ENCODE measurements at places on chromosomes 16 and 17.

DNA sequence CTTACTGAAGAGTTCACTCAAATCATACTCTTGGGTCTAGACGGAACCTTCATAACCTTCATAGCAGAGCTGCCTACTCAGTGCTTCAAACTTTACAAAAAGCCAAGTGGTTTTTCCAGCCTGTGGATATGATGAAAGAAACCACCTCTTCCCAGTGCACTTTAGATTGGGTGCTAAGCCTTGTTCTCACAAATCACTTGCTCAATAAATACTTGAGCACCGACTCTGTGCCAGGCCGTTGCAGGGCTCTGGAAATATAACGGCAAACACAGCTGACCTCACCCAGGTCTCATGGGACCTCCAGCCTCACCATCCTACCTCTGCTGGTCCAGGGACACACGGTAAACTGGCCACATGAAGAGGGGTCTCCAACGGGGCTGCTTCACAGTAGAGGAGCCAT is 35.7 kb downstream of the CDRT4 start:
- no peak for DNase-seq

GRCh38 chr17:8611619-8612298 is 18.8 kb downstream of the MYH10 start:
- no peak for DNase-seq

- no peak for DNase-seq
These were observed 492 bp downstream of the SLC25A39 start for GRCh38 chr17:44324092-44324570.

DNA sequence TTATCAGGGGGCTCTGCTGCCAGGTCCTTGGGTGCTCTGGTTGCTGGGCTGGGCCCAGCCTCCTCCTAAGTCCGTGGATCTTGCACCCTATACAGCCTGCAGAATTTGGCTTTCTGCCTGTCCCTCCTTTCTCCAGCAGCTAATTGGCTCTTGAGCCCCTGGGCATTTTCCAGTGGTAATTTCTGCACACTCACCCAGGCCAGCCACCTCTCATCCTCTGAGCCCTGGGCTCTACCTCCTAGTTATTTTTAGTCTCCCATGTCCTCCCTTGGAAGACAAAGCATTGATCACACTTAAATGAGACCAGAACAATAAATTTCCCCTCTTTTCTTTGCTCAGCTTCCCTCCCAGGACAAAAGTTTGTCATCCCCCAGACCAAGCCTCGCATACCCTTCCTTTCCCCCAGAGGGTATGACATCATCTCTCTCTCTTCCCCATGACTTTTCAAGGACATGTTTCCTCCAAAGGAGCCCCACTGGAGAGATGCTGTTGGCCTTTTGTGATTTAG is 38.1 kb downstream of the C17orf75 start:
- DNase-seq: no peak

DNA sequence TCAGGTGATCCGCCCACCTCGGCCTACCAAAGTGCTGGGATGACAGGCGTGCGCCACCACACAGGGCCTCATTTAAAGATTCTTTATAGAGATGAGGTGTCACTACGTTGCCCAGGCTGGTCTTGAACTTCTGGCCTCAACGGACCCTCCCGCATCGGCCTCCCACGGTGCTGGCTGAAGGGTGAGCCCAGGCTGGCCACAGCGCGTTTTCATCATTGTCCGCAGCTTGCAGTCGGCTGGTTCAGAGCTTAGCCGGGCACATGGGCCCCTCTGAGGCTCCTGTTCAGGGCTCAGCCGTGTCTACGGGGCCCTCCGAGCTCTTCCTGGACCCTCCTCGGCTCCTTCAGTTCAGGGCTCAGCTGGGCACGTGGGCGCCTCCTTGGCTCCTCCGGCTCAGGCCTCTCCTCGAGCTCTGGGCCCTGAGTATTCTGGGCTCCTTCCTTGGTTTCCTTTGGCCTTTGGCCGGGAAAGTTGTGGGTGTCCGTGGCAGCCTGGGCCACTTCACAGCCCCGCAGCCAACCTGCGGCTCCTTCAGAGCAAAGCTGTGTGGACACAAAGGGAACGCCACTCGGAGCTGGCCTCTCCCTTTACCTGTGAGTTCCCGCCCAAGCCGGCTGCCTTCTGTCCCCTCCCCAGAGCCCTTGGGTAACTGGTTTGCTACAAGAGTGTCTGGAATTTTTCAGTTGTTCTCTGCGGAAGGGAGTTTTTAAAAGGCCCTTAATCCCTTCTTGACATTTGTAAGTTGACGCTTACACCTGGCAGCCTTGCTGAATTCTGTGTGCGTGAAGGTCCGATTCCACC is 1.2 kb upstream of the MSLN start:
- no peak for DNase-seq

DNA sequence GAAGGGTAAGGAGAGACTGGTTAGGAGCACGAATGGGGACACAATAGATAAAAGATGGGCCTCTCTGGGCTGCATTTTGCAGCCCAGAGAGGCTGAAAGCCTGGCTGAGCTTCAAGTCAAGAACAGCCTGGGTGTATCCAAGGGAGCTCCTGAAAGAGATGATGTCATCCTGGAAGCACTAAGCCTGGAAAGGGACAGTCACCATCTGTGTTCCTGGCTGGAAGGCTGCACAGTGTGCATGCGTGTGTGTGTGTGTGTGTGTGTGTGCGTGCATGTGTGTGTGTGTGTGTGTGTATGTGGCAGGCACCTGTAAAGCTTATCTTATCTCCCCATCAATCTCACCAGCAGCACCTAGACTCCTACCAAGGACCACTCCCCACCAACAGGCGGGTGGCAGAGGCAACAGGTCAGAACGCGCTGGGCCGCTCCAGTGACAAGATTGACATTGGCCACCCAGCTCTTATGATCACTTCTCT is 44.1 kb downstream of the COG7 start:
- no peak for DNase-seq

GRCh38 chr17:63511331-63511730 is 11.8 kb upstream of the KCNH6 start:
- DNase-seq: no peak

DNA sequence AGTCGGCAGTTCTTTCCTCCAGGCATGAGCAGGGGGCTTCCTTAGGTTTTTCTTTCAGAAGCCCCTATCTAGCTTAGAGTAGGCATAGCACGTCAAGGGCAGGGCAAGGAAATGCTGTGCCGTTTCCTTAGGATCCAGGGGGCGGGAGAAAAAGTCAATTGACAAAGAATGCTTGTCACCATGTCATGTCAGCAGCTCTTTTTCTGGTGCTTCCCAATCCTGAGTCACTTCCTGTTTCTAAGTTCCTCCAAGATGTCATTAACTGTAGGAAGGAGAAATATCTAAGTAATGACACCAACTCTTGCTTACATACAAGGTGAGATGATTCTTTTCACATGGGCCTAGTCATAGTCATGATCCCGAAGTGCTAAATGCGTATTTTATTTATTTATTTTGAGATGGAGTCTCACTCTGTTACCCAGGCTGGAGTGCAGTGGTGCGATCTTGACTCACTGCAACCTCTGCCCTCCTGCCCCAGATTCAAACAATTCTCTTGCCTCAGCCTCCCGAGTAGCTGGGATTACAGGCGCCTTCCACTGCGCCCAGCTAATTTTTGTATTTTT is 35.2 kb downstream of the GJC1 start:
- DNase-seq: peak; percentile 91

- no peak for DNase-seq
These were observed 21.5 kb upstream of the C1QL1 start for GRCh38 chr17:44989552-44990138.

- no peak for DNase-seq
These were observed 49.9 kb upstream of the ZNF750 start for GRCh38 chr17:82889496-82890338.

GRCh38 chr17:59084154-59084553 is 22.5 kb downstream of the TRIM37 start:
- no peak for DNase-seq

- DNase-seq: no peak
These were observed 7.3 kb upstream of the ALDH3A1 start for GRCh38 chr17:19755392-19755791.

DNA sequence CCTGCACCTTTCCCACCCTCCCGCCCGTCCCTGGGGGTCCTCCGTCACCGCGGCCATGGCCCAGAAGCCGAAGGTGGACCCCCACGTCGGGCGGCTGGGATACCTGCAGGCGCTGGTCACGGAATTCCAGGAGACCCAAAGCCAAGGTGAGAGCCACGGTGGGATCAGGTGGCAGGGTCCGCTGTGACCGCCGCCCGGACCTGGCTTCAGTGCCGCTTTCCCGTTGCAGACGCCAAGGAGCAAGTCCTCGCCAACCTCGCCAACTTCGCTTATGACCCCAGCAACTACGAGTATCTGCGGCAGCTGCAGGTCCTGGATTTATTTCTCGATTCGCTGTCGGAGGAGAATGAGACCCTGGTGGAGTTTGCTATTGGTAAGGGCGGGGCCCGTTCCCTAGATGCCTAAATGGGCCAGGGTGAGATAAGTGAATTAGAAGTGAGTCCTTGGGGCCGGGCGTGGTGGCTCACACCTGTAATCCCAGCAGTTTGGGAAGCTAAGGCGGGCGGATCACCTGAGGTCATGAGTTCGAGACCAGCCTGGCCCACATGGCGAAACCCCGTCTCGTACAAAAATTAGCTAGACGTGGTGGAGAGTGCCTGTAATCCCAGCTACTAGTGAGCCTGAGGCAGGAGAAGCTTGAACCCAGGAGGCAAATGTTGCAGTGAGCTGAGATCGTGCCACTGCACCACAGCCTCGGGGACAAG is 617 bp downstream of the ARMC7 start:
- DNase-seq: peak; percentile 12

DNA sequence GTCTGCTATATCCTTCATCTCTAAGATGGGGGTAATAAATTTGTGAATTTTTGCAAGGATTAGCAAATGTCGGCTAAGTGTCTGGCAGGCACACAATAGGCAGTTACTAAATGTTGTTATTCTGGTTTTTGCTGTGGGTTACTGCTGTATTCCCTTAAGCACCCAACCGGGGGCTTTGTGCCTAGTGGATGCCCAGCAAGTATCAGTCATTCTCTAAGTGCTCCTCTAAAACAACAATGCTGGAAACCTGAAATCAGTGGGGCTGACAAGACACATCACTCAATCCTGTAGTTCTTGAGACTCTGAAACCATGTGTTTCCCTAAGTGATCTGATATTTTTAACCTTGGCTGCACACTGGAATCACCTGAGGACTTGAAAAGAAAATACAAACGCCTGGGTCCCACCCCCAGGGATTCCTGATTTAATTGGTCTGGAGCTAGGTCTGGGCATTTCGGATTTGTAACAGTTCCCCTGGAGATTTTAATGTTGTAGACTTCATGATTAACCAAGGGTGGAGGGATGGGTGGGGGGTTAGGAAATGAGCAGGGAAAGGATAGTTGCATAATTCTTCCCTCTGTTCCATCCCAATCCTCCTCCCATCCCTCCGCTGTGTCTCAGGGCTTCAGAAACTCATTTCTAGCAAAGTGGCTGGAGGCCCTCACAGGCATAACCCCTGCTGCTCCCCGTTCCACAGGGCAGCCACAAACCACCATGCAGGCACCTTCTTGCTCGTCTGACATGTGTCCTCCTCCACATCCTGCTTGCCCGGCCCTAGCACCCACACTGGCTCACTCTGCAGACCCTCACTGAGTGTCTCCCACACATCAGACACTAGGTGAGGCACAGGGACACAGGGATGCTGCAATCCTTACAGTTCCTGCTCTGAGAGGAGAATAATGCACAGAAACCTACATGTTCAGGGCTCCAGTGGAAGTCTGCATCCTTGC is 61.7 kb upstream of the LYRM9 start:
- DNase-seq: no peak

DNA sequence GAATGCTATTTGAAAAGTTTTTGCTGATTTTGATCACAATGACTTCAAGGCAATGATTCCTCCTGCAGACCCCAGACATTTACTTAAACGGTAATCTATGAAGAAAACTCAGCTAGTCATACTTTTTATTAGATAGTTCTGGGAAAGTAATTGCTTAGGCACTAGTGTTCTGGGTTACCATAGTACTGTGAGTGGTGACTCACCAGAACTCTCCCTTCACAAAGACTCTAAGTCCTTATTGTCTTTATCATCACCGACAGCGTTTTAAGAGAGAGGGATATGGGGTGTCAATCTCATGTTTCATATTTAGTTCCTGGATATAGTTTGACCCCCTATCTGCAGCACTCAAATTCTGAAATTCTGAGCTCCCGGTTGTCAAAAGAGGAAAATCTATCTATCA is 43.0 kb upstream of the CDH8 start:
- no peak for DNase-seq

- no peak for DNase-seq
These were observed 75.0 kb upstream of the ADAMTS18 start for GRCh38 chr16:77509796-77510195.

DNA sequence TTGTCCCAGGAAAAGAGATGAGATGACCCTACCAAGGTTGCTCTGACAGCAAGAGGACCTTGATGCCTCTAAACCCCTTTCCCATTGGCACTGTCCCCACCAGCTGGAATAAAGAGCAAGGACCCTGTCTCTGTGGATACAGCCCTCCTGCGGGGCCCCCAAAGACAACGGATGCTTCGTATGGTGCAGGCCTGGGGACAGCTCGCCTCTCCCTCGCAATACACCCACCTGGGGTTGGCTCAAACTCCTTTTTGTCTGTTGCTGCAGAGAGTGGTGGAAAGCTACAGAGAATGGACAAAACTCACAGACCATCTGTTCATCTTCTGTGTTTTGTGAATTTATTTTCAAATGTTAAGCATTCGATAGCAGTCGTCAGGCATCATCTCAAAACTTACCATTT is 27.6 kb upstream of the CACNG3 start:
- DNase-seq: no peak

DNA sequence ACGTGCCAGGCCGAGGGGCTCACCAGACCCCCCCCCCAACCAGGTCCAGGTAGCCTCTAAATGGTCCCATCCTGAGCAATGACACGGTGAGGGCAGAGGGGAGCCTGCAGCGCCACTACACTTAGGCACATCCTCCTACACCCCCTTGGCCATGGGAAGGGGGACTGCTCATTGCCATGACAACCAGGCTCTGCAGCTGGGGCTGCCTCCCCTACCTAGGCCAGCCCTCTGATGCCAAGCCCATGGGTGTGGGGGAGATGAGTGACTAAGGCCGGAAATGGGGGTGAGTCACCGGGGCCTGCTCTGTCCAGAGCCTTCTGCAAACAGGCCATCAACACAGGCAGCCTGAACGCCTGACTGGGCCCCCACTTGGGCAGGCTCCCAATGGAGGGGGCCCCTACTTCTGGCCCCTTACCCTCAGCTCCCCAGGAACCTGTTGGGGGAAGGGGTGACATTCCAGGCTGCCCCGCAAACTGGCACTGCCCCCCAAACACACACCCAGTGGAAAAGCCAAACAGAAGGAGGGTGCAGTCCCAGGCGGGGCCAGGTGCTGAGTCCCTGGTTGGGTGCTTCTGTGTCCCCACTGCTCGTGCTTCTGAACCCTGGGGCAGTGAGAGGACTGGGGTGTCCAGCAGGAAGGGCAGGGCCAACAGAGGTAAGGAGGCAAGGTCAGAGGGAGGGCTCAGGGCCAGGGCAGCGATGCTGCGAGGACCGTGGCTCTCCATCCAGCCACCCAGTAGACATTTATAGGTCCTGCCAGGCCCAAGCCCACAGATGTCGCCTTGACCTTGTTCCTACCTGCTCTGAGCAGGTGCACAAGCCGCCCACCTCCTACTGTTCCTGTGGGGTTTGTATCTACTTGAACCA is 8.2 kb downstream of the PLCD3 start:
- DNase-seq: peak; percentile 62
